ENCODE measurements at places on chromosomes 16 and 17.

- no peak for DNase-seq
Measured at GRCh38 chr16:55773859-55774549, 58.9 kb downstream of the CES1 start.

DNA sequence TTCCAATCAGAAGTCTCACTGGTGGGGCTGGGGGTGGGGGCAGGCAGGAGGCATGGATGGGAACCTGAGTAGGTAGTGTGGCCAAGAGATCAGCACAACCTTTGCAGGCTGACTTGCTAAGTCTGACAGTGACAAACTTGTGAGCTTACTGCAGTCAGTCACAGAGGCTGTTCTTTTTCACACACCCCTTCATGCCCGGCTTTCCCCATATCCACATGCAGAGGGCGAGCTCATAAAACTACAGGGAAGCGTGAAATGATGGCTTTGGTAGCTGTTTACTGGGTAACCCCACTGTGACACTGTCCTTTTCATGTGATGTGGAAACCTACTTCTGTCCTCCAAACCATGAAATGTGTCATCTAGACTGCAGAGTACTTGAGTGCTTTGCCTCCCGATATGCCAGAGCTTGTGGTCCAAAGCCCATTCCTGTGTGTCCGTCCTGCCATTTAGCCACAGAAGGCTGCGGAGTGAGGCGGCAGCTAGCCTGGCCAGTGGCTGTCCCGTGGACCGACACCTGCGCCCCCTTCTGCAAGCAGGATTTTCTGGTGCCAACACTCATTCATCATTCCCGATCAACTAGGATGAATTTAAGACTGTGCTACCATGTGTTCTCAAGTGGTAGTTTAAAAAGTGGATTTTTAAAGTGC lies 9.8 kb downstream of the GEMIN4 start:
- DNase-seq, result no peak

GRCh38 chr17:7019839-7020519 lies 2.9 kb upstream of the BCL6B start:
- no peak for DNase-seq

GRCh38 chr16:54655121-54655590 lies 275.5 kb upstream of the IRX5 start:
- no peak for DNase-seq

DNA sequence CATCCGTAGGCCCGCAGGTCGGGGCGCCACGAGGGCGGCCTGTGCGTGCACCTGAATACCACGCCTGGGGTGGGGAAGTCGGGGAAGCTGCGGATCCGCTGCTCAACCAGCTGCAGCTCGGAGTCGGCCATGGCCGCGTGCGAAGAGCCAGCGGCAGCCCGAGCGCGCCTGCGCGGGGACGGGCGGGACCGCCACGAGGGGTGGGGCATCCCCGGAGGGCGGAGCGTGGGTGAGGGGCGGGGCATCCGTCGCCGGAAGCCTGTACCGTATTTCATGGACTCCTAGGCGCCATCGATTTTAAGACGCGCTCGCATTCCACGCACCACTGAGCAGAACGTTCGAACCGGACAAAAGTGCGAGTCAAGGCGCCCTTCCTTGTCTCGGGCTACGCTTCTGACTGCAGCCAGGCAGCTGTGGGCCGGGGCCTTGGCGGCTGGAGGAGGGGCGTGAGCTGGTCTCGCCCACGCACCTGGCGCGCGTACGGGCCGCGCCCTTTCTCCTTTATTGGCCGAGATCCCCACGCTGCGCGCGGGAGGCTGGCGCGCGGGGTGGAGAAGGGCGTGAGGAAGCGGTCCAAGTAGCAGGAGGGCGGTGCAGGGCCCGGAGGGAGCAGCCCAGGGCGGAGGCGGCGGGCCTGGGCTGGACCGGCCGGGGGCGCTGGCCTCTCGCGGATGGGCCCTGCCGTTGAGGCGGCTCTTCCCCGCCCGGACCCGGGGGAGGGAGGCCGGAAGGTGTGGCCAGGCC lies at the start of gene APRT:
TSS of gene APRT (minus strand) at position 160 of the 744 bp plus-strand sequence. CDS start at position 131, 29 bp downstream.
- DNase-seq, result peak; percentile 96

- no peak for DNase-seq
Measured at GRCh38 chr16:76577003-76577402, 299.8 kb downstream of the CNTNAP4 start.
